Smooth muscle cell of bladder (primary cell): ENCODE measurements at places on chromosomes 5 and 9. TPM values are rescaled to one million over a fixed set of nuclear protein-coding genes. Genes with fewer than 3 reads are reported as not detected.

The PCDHB9 gene
- total RNA-seq: 0.09 and 0.14 TPM in 2 replicates

The SRP19 gene
- total RNA-seq: 64.0 and 64.7 TPM in 2 replicates

The CCDC180 gene
- 1.7 TPM in 2 replicates for total RNA-seq

The GEMIN5 gene
- total RNA-seq: 9.7 and 12.3 TPM in 2 replicates

The RNF183 gene
- not detected in 2 replicates for total RNA-seq

The DDX4 gene
- not detected in 2 replicates for total RNA-seq

The VCAN gene
- 452 and 607 TPM in 2 replicates for total RNA-seq

The SH3GL2 gene
- total RNA-seq: not detected in 2 replicates

The IRGM gene
- total RNA-seq: under 0.01 TPM in 1 of 2 replicates, not detected in the other

The PCDHGC3 gene
- total RNA-seq: 38.1 and 41.7 TPM in 2 replicates

The TAF11L5 gene
- not detected in 2 replicates for total RNA-seq

The INSYN2B gene
- total RNA-seq: 3.1 and 3.8 TPM in 2 replicates

The IL4 gene
- total RNA-seq: not detected in 2 replicates

The CDX1 gene
- under 0.01 and 0.09 TPM in 2 replicates for total RNA-seq

The KIF4B gene
- under 0.01 TPM in 1 of 2 replicates, not detected in the other for total RNA-seq

The PCDHAC1 gene
- total RNA-seq: 0.14 and 0.18 TPM in 2 replicates
